ENCODE measurements at places on chromosomes 12 and 14. TPM values are rescaled to one million over a fixed set of nuclear protein-coding genes. Genes with fewer than 3 reads are reported as not detected.

- H3K27me3 ChIP-seq = no peaks in the 10 kb centered on the region
- peaks cover 18% of the 10 kb centered on the region for H3K36me3 ChIP-seq
- no peak for DNase-seq
- no peak overlapping the region for H3K4me3 ChIP-seq
These were observed 51.2 kb downstream of the SINHCAF start for GRCh38 chr12:31274520-31275300.

ACOT6 gene
- total RNA-seq = not detected

- no peaks in the 10 kb centered on the region for H3K27me3 ChIP-seq
- no peak for DNase-seq
- peaks cover 39% of the 10 kb centered on the region for H3K4me1 ChIP-seq
- no peaks in the 10 kb centered on the region for H3K36me3 ChIP-seq
These were observed 211.1 kb downstream of the CACNA1C start for GRCh38 chr12:2263901-2264300.

TAS2R20 gene
- total RNA-seq = 3.8 TPM

DNA sequence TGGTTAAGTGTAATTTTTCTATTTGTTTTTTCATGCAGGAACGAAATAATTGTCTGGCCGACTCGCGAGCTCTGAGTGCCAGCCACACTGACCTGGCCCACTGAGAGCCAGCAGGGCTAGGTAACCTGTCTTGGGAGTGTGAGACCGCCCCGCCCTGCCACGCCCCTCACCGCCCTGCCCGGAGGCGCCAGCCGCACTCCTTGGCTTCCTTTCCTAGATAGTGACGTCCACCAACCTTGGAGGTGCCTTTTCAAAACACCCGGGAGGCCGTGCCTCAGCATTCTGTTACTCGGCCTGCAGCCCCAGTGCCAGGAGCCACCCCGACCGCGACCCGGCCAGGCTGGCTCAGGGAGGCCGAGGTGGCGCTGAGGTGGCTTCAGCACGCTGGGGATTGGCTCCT is 21.7 kb downstream of the XRCC3 start:
- no peak for DNase-seq
- H3K27ac ChIP-seq = no peak overlapping the region
- H3K4me3 ChIP-seq = no peak overlapping the region
- no peaks in the 10 kb centered on the region for H3K27me3 ChIP-seq
- H3K36me3 ChIP-seq = peaks cover 8% of the 10 kb centered on the region

GRCh38 chr12:26136688-26137087 is 11.9 kb upstream of the BHLHE41 start:
- no peak overlapping the region for H3K4me3 ChIP-seq
- no peaks in the 10 kb centered on the region for H3K36me3 ChIP-seq
- no peak for DNase-seq
- peaks cover 12% of the 10 kb centered on the region for H3K27me3 ChIP-seq
